ENCODE measurements at places on chromosomes 5 and 9.

DNA sequence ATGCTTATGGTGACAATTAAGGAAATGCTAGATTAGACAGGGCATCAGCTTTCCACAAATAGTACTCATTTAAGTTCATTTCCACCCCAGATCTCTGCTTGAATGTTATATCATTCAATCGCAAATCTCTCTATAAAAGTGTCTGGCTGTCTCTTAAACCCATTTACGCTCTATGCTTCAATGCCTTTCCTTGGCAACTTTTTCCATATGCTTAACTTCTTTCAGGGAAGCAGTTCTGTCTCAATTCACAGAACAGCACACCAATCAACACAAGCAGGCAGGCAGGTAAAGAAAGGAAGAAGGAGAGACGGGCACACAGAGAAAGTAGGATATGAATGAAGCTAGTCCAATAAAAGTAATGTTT lies 243.1 kb downstream of the DENND1A start:
- no peak for DNase-seq

GRCh38 chr5:138945421-138946240 lies 70.5 kb upstream of the LRRTM2 start:
- no peak for DNase-seq

GRCh38 chr5:133386662-133387061 lies 225.7 kb downstream of the FSTL4 start:
- DNase-seq, result no peak

GRCh38 chr9:85995599-85995998 lies 54.7 kb downstream of the NAA35 start:
- no peak for DNase-seq

DNA sequence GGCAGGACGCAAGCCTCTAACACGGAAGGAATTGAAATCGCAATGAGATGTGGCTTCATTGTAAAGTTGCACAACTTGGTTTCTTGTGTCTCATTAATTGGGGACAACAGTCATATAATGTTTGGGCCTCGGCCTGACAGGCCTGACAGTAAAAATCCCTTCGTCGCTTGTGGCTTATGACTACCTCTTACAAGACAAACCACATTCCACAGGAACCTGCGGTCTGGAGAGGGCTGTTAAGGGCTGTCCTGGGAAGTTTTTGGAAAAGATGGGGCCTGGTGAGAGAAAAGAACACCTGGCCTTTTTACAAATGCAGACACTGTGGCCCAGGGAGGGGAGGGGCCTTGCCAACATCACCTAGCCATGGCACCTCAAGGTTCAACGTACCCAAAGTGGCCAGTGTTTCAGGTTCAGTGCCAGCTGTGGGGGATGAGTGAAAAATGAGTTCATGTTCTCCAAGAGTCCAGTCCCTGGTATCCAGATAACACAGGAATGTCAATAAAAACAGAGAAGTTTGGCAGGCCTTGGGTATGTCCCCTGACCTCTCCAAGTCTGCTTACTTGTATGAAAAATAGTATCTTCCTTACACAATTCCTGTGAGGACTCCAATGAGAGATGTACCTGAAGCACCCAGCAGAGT lies 22.2 kb downstream of the SHB start:
- no peak for DNase-seq

DNA sequence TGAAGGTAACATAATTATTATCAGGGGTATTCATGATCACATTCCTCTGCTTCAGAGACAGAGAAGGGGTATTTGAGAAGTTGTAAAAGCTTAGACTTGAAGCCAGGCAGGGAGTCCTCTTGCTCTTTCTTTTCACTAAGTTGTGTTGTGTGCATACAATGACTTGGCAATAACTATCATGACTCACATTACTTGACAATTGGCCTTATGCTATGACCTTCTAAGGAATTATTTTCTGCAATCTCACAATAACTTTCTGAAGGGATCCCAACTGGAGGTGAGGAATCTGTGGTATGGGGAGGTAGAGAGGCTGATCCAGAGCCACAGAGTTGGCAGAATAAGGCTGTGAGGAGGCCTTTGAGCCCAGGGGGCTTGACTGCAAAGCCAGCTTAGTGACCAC lies 622.3 kb downstream of the MTRR start:
- no peak for DNase-seq

- DNase-seq, result no peak
Observed at GRCh38 chr5:75275147-75275546, 38.5 kb upstream of the ANKRD31 start.

GRCh38 chr9:92270511-92270910 lies 23.0 kb downstream of the IARS1 start:
- no peak for DNase-seq

DNA sequence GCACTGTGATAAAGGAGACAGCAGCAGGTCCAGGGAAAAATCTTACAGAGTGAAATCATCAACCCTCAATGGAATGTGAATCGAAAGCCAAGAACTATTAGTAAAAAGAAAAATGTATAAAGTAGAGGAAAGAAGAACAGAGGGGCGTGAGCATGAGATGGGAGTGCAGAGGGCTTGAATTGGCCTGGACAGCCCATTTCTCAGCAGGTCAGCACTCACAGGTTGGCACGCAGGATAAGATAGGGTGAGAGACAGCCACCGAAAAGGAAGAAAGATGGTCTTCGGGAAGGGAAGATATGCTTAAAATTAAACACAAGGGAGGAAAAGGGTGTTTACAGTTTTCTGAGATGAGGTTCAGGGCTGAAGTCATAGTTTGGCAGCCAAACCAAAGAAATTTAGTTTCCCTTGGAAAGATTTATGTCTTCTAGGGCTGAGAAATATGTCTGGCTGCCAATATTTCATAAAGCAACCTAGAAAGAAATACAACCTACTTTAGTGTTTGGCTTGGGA lies 524.7 kb downstream of the SPATA31D1 start:
- DNase-seq, result no peak

DNA sequence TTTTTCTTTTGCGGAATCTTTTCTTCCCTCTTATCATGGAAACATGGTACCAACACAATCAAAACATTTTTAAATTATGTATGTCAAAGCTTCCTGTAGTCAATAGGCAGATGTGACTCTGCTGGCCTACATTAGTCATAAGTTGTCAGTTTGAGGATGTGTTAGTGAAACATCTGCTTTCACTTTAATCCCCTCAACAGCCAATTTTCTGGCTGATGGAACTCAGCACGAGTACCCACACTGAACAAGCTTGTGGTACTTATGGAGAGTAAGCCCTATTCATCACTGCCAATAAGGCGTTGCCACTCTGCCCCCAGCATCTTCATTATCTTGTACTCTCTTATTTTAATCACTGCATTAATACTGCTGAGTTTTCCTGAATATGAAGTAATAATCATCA lies 1034.4 kb downstream of the CDH9 start:
- no peak for DNase-seq

DNA sequence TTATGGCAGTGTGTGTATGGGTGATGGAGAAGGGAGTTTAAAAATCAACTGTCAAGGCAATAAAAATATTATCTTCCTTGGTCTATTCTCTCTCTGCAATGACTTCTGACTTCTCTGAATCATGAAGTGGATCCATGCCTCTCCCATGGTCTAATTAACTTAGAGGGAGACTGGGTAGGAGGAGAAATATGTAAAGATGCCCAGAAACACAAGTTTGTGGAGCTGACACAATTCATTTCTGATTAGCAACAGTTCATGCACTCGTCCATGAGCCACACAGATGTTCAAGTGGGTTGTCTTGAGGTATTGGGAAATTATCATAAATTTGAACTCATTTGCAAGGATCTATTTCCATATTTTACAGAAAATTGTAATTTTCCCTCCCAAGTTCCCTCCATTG lies 38.1 kb downstream of the INSYN2B start:
- no peak for DNase-seq

- DNase-seq, result no peak
Observed at GRCh38 chr5:170885256-170885655, 23.4 kb downstream of the RANBP17 start.

DNA sequence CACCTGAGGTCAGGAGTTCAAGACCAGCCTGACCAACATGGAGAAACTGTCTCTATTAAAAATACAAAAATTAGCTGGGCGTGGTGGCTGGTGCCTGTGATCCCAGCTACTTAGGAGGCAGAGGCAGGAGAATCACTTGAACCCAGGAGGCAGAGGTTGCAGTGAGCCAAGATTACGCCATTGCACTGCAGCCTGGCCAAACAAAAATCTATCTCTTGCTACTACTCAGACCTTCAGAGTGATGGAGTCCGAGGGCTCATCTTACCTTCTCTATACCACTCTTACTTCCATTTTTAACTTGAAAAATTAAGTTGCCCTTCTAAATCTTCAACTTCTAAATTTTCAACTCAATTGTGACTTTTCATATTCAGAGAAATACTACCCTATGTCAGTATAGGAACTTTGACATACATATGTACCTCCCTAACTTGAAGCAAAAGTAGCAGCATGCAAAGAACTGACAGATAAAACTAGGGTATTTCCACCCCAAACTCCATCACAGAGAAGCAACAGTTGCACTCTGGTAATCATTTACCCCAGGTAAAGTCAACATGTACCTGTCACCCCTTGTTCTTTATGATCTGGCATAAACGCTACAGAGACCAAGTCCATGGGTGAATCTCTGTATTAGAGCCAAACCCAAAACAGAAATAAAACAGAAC lies 11.4 kb downstream of the ZFAND5 start:
- no peak for DNase-seq

DNA sequence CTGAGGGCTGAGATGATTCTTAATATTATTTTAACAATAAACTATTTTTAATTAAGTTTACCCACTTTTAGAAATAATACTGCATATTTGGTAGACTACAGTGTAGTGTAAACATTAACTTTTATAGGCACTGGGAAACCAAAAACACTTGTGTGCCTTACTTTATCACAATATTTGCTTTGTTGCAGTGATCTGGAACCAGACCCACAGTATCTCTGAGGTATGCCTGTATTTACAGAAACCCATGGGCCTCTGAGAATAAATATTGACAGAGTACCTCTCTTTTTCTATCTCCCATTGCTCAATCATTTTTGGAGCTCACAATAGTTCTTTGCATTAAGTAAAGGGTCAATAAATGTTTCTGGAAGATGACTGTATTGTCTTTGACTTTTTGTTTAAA lies 73.3 kb downstream of the SLCO4C1 start:
- DNase-seq, result no peak

DNA sequence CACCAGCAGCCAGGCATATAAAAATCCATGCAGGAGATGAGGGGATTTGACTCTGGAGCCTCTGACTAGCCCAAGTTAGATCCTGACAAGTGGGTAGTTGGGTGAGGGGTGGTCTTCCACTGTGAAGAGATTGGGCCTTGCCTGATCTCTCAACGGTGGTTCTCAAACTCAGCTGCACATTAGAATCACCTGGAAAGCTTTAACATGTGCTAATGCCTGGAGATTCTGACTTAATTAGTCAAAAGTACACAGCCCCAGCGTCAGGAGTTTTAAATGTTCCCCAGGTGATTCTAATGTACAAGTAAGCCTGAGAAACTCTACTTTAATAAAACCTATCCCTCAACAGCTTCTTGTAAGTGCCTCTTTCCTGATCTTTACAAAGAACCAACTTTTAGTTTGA lies 57.5 kb downstream of the GCNT4 start:
- no peak for DNase-seq

DNA sequence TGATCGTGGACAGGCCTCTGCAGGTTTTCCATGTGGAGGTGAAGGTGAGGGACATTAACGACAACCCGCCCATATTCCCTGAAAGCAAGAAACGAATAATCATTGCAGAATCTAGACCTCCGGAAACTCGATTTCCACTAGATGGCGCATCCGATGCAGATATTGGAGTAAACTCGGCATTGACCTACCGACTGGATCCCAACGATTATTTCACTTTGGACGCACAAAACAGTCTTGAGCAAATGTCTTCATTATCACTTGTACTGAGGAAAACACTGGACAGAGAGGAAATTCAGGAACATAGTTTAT lies 621 bp downstream of the PCDHA13 start:
- no peak for DNase-seq

DNA sequence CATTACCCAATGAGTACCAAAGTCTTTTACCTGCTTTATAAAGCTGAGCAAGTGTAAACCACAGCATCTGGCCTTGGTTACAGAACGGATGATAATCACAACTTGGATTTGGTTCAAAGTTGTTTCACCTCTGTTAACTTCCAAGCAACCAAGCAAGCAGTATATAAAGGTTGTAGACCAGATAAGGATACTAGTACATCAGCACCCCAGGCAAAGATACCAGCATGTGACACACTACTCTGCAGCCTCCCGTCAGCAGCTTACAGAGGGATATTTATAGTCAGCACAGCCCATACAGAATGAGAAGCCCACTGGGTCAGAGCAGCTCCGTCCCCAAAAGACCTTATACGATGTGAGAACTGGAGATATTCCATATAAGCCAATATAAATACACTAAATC lies 193.3 kb downstream of the SMARCA2 start:
- no peak for DNase-seq

DNA sequence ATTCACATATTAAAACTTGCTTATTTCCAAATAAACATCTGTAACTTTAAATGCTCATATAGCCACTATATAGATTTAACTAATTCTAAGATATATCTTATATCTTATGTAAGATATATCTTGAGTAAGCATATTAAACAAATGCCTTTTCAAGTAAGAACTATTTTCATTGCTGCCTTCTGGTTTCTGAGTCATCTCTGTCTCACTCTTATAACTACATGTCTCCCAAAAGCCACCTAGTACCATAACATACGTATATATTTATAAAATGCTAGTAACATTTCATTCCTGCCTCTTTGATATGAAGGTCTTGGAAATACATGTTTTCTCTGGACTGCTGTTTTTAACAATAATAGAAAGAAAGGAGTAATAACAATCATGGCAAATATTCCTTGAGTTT lies 429.5 kb downstream of the DTWD2 start:
- no peak for DNase-seq

GRCh38 chr9:6441269-6441668 lies 28.3 kb downstream of the UHRF2 start:
- DNase-seq, result no peak

GRCh38 chr9:106755736-106756135 lies 107.2 kb upstream of the ZNF462 start:
- DNase-seq, result no peak

GRCh38 chr5:157956271-157956885 lies 97.4 kb upstream of the CLINT1 start:
- no peak for DNase-seq

GRCh38 chr9:81047280-81047679 lies 642.1 kb downstream of the TLE1 start:
- DNase-seq, result no peak

DNA sequence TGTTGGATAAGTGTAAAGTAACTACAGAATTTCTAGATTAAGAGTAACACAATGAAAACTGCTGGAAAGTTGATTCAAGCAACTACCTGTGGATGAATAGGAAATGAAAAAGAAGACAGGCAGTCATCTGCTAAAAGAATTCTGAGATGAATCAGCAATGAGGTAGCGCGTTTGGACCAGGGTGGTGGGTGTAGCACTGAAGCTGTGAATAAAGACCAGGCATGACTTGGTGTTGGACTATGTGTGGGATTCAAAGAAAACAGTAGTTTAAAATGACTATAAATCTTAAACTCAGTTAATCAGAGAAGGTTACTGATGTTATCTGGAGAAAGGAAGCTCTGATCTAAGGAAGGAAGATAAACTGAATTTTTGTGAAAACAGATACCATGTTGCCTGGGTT lies 159.8 kb downstream of the FBN2 start:
- DNase-seq, result no peak

All from T-helper 1 cell (primary cell).